ENCODE measurements at places on chromosomes 1 and 21.

- no peak for DNase-seq
Observed at GRCh38 chr1:10945991-10946509, 66.4 kb upstream of the TARDBP start.

GRCh38 chr21:24895885-24896734, 711.2 kb downstream of the MRPL39 start:
- DNase-seq: no peak

DNA sequence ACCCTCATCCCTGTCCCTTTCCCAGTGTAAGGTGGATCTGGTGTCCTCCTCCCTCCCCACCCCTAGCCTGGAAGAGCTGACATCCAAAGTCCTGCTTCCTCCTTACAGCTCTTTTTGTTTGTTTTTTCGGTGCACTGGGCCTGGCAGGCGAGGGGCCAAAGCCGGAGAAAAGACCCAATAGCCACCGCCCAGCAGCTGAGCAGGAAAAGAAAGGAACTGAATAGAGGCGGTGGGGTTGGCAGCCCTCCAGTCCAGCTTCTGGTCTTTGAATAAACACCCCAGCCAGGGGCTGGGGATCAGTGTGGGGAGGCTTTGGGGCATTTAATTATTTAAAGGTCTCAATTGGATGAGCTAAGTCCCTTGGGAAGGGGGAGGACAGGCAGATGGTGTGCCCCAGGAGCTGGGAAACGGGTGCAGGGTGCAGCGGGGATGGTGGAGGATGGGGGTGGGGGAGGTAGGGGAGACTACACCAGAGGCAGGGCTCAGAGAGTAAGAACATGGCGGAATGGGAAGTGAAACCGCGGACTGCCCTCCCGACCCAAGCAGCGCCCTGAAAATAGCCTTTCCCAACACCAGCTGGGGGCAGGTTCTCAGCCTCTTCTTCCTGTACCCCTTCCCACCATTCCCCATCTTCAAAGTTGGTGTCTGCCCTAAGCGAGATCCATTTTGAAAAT, 20.2 kb downstream of the BTG2 start:
- DNase-seq: no peak

GRCh38 chr1:54378157-54378873, 27.9 kb downstream of the SSBP3 start:
- DNase-seq: no peak

DNA sequence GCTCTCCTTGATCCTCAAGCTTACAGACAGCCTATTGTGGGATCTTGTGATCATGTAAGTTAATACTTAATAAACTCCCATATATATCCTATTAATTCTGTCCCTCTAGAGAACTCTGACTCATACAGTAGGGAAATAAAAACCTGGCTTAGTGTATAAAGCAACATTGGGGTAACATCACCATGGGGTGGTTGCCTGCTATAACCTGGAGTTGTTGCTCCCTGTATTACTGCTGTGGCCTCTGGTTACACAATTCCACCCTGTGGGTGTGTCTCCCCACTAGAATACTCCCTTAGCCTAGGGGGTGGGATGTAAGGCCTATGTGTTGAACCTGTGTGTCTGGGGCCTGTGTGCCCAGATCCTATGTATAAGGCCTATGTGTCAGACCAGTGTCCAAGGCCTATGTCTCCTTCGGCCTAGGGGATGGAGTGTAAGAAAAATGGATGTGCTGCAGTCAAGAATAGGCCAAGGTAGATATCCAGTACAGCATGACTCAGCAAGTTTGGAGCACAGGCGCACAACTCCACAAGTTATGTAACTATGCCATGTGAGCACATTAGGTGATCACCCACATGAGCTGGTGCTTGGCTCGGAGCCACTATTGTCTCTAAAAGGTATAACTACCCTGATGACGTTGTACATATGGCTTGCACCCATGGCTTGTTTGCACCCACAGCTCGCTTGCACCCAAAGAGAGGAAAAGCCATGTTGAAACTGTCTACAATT, 96.8 kb upstream of the C1orf21 start:
- DNase-seq: no peak

DNA sequence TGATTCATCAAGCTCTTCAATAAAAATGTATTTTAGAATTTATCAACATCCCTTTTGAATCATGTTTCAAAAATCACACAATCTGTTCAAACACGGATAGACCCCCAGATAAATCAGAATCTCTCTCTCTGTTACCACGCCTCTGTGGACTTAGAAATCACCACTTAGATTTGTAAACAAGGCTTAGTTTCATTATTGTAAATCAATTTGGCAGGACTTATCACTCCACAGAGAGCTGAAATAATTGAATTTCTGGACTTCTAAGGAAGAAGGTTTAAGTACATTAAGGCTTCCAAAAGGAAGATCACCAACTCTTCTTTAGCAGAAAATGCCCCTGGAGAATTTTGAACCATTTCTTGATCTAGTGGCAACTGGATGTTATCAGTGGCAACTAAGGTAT, 100.4 kb downstream of the APP start:
- DNase-seq: no peak

GRCh38 chr1:67830928-67831830, 2.1 kb downstream of the GNG12 start:
- no peak for DNase-seq

DNA sequence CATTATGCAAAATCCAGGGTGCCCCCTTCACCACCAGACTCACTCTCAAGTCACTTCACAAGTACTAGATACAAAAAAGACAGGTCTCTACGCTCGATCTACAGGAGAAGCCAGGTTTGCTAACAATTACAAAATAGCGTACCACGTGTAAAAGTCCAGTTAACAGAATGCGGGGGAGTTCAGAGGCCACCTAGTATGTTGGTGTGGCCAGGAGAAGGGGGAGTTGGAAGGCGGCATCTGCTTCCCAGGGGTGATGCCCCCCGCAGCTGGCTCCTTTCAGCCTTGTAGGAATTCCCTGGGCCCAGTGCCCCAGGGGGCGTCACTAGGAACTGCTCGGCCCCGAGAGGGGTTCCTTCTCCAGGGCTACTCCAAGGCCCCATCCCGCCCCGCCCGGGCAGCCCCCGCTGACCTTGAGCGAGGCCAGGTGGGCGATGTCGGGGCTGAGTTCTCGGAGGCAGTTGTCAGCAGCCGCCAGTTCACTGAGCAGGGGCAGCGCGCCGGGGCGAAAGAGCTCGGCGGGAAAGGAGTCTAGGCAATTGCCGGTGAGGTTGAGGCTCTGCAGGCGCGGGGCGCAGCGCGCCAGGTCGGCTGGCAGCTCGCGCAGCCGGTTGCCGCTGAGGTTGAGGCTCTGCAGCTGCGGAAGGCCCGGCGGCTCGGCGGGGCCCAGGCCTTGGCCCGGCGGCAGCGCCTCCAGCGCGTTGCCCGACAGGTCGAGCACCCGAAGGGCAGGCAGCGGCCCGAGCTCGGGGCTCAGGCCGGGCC, 664 bp downstream of the LRRC47 start:
- no peak for DNase-seq

DNA sequence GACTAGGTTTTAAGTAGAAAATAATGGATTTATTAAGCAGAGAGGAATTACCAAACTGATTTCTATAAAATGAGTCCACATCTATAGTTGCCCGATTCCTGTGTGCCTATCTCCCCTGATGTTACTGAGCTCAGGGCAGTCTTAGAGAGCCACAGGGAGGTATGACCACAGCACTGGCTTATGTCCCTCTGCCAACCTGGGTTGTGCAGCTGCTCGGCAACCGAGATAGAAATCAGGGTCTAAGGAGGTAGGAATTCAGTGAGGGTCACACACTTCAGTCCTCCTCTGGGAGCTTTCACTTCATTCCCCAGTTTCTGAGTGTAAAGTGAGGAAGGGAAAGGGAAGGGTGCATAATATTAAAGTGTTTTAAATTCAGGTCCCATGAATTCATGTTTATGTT, 386.8 kb downstream of the KCNH1 start:
- no peak for DNase-seq

GRCh38 chr1:236907205-236907604, 97.0 kb downstream of the MT1HL1 start:
- DNase-seq: no peak

DNA sequence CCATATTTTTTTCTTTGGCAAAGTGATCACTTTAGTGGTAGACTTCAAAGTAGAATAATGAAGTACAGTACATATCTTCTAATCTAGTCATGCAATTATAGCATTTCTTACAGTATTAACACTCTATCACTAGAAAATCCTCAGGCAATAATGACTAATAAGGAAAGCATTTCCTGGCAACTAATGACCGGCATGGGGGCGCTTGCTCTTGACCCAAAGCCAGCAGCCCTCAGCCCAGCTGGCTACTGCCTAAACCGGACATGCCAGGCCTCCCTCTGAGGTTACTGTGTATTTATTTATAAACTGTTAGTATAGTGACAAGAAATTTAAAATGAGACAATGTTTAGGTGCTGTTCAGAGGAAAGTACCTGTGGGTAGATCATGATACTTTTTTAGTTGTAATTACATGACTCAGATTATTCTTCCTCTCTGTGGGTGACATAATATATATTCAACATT, 633.8 kb downstream of the PTPRC start:
- no peak for DNase-seq

- DNase-seq: no peak
Observed at GRCh38 chr1:223642237-223642636, 23.3 kb downstream of the CAPN8 start.

- DNase-seq: no peak
Observed at GRCh38 chr21:26052057-26052456, 118.5 kb downstream of the APP start.

DNA sequence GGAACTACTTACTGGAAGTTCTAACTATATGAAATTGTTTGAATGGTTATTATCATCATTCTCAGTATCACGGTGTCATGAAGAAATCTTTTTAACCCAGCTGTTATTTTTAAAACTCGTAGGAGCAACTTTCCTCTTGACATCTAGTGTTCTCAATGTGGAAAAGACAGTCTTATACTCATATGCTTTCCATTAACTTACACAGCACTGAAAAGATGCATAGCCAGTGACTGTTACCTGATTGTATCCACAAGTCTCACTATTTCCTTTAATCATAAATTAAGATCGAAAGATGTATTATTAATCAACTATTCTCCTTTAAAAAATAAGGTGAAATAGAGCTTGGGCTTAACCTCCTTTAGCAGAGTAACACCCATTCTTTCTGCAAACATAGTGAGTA, 59.7 kb upstream of the TNFSF4 start:
- no peak for DNase-seq

- DNase-seq: no peak
Observed at GRCh38 chr1:109712321-109712864, 342 bp downstream of the GSTM5 start.

GRCh38 chr1:29830383-29830782, 594.1 kb downstream of the PTPRU start:
- no peak for DNase-seq

DNA sequence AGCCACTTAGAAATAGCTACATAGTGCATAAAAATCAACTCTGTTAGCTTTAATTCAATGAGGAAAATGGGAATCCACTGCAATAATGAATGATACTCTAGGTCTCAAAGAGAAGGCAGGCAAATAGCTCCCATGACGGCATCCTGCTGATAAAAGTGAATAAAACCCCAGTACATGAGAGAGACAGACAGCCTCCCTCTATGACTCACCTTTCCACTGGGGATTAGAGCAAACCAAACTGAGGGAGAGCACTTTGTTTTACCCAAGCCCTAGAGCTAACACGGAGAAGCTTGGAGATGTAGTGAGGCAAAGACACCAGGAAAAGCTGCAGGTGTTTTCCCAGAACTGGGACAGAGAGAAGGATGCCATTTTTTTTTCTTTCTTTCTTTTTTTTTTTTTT, 621.9 kb downstream of the LRRIQ3 start:
- DNase-seq: no peak
